ENCODE measurements at places on chromosomes 13 and 19.

DNA sequence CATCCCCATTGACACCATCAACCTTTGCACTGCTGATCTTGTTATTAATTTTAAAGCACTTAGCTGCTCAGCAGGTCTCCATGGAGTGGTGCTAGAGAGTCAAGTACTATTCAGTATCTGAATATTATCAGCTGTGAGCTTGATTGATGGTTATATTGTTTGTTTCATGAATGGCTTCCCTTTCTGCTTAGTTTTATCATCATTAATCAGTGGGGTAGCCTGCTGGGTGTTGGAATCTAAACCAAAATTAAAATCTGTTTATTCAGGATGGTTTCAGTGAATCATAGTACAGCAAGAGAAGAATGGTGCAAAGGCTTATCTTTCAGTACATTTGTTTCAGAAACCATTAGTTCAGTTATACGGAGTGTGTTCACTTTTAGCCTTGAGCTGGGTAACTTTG, 42.5 kb upstream of the SCEL start:
- DNase-seq, result no peak
- no peaks in the 10 kb centered on the region for H3K36me3 ChIP-seq
- no peaks in the 10 kb centered on the region for H3K27me3 ChIP-seq
- H3K4me3 ChIP-seq, result no peak overlapping the region
- no peak overlapping the region for H3K27ac ChIP-seq

DNA sequence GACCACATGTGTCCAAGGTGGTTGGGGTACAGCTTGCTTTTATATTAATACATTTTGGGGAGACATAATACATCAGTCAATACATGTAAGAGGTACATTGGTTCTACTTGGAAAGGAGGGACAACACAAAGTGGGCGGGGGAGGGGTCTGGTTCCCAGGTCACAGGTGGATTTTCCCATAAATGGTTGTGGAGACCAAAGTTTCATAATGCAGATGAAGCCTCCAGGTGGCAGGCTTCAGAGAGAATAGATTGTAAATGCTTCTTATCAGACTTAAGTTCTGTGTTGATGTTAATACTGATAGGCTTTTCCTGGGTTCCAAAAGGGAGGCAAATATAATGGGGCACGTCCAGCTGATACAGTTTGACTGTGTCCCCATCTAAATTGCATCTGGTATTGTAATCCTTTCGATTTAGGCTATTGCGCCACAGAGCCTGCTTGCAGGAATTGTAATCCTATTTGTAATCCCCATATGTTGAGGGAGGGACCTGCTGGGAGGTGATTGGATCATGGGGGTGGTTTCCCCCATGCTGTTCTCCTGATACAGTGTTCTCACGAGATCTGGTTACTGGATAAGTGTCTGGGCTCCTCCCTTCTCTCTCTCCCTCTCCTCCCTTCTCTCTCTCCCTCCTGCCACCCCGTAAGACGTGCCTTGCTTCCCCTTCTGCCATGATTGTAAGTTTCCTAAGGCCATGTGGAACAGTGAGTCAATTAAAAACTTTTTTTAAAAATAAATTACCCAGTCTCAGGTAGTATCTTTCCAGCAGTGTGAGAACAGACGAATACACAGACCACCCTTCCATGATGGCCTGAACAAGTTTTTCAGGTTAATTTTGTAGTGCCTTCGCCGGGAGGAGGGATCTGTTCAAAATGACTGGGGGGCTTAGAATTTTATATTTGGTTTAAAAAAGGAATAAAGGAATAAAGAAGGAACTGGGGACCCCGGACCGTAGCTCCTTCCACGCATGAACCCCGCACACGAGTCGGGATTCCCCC, 44.9 kb downstream of the ZNF823 start:
- H3K27ac ChIP-seq, result no peak overlapping the region
- no peak for DNase-seq
- H3K27me3 ChIP-seq, result no peaks in the 10 kb centered on the region
- H3K4me3 ChIP-seq, result peak overlapping the region; percentile 59
- peaks cover 4% of the 10 kb centered on the region for H3K4me1 ChIP-seq

GRCh38 chr19:54345938-54346386, 7.0 kb upstream of the LILRA4 start:
- DNase-seq, result no peak
- no peaks in the 10 kb centered on the region for H3K27me3 ChIP-seq

- no peaks in the 10 kb centered on the region for H3K36me3 ChIP-seq
- DNase-seq, result no peak
- no peak overlapping the region for H3K4me3 ChIP-seq
- H3K4me1 ChIP-seq, result no peaks in the 10 kb centered on the region
- H3K27ac ChIP-seq, result no peak overlapping the region
These were observed 42.0 kb downstream of the CYSLTR2 start for GRCh38 chr13:48695776-48696175.

GRCh38 chr13:111202745-111203144, 87.6 kb downstream of the ARHGEF7 start:
- H3K27me3 ChIP-seq, result no peaks in the 10 kb centered on the region
- H3K4me1 ChIP-seq, result peaks cover 53% of the 10 kb centered on the region
- peak overlapping the region; percentile 70 for H3K27ac ChIP-seq
- no peaks in the 10 kb centered on the region for H3K36me3 ChIP-seq
- no peak for DNase-seq

GRCh38 chr13:89827552-89827951, 1519.9 kb upstream of the MIR17HG start:
- H3K36me3 ChIP-seq, result no peaks in the 10 kb centered on the region
- H3K4me3 ChIP-seq, result no peak overlapping the region
- no peaks in the 10 kb centered on the region for H3K4me1 ChIP-seq
- H3K27me3 ChIP-seq, result no peaks in the 10 kb centered on the region

- H3K36me3 ChIP-seq, result no peaks in the 10 kb centered on the region
- no peak overlapping the region for H3K4me3 ChIP-seq
- H3K4me1 ChIP-seq, result no peaks in the 10 kb centered on the region
- no peak overlapping the region for H3K27ac ChIP-seq
- DNase-seq, result no peak
- H3K27me3 ChIP-seq, result no peaks in the 10 kb centered on the region
These were observed 9.3 kb upstream of the CEACAM7 start for GRCh38 chr19:41697198-41697855.

- no peak overlapping the region for H3K4me3 ChIP-seq
- DNase-seq, result no peak
- H3K27ac ChIP-seq, result no peak overlapping the region
- no peaks in the 10 kb centered on the region for H3K36me3 ChIP-seq
- no peaks in the 10 kb centered on the region for H3K27me3 ChIP-seq
These were observed 250.0 kb downstream of the DNAJC15 start for GRCh38 chr13:43273362-43273761.

DNA sequence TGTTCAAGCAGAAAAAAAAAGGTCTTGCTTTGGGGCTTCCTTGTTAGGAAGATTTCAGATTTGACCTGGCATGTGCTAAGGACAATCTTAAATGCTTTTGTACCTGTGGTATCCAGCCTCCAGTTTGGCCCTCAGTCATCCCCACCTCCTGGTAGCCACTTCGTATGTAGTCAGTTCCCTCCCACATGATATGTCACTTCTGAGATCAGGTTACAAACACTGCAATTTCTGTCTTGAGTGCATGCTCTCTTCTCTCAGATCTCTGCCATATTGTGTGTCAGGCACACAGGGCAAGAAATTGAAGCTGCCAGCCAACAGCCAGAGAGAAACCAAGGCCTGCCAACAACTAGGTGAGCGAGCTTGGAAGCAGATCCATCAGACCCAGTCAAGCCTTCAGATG, 60.3 kb upstream of the STARD13 start:
- no peak for DNase-seq
- H3K4me1 ChIP-seq, result peaks cover 3% of the 10 kb centered on the region
- no peak overlapping the region for H3K4me3 ChIP-seq
- no peaks in the 10 kb centered on the region for H3K27me3 ChIP-seq
- H3K27ac ChIP-seq, result no peak overlapping the region

- H3K27ac ChIP-seq, result peak overlapping the region; percentile 99
- peaks cover 100% of the 10 kb centered on the region for H3K4me1 ChIP-seq
- no peaks in the 10 kb centered on the region for H3K27me3 ChIP-seq
- no peak overlapping the region for H3K4me3 ChIP-seq
These were observed 19.1 kb downstream of the ELL start for GRCh38 chr19:18502638-18503294.

- no peaks in the 10 kb centered on the region for H3K4me1 ChIP-seq
- H3K4me3 ChIP-seq, result no peak overlapping the region
- no peak for DNase-seq
- H3K27me3 ChIP-seq, result no peaks in the 10 kb centered on the region
These were observed 136.5 kb downstream of the RNF17 start for GRCh38 chr13:24900507-24900906.

GRCh38 chr19:4717966-4718701, 5.5 kb downstream of the DPP9 start:
- DNase-seq, result no peak
- no peak overlapping the region for H3K4me3 ChIP-seq
- no peaks in the 10 kb centered on the region for H3K27me3 ChIP-seq
- H3K36me3 ChIP-seq, result peaks cover 54% of the 10 kb centered on the region
- peaks cover 32% of the 10 kb centered on the region for H3K4me1 ChIP-seq

DNA sequence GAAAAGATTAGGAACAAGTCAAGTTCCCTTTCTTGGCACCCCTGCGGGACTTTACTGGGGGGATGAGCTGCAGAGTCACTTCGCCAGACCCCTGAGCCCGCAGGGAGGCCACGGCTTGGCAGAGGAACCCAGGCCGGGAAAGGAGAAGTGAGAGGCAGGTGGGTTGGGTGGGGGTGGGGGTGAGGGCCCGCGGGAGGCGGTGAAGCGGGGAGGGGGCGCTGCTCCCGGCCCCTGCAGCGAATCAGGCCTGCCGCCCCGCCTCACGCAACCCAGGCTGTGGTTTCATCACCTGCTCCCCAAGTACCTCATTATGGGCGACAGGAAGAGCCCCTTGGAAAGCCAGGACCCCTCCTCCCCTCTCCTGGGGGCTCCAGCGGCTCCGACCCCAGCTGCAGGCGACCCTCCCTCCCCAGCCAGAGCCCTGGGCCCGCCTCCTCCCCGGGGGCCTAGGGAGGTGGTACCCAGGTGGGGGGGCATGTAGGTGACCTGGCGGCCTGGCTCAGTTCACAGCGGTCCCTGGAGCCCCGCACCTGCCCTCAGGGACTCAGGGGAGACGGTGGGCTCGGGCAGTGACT, 9.5 kb downstream of the MEF2B start:
- no peak overlapping the region for H3K4me3 ChIP-seq
- H3K27ac ChIP-seq, result no peak overlapping the region
- no peaks in the 10 kb centered on the region for H3K27me3 ChIP-seq

GRCh38 chr13:50812242-50812641, 31.2 kb downstream of the DLEU7 start:
- no peaks in the 10 kb centered on the region for H3K4me1 ChIP-seq
- no peak for DNase-seq
- no peaks in the 10 kb centered on the region for H3K27me3 ChIP-seq
- no peak overlapping the region for H3K27ac ChIP-seq

- no peaks in the 10 kb centered on the region for H3K4me1 ChIP-seq
- H3K27ac ChIP-seq, result no peak overlapping the region
- H3K4me3 ChIP-seq, result no peak overlapping the region
- H3K36me3 ChIP-seq, result no peaks in the 10 kb centered on the region
These were observed 3.1 kb upstream of the PNMA8C start for GRCh38 chr19:46431824-46432223.

DNA sequence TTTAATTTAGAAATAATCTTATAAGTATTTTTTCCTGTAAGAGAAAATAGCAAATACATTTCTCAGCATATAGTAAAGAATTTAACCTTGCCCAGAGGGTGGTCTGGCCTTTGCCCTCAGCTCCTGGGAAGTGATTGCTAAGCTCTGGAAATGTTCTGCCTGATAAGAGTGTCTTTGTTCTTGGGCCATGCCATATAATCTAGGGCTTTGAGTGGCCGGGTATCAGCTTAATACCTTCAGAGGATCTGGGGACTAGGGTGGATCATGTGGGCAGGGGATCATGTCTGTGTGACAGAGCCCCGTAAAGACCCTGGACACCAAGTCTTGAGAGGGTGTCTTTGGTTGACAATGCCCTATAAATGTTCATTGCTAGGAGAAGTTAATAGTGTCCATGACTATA, 1032.4 kb upstream of the MIR17HG start:
- no peak for DNase-seq
- no peaks in the 10 kb centered on the region for H3K36me3 ChIP-seq
- no peak overlapping the region for H3K4me3 ChIP-seq
- H3K27me3 ChIP-seq, result no peaks in the 10 kb centered on the region
- no peak overlapping the region for H3K27ac ChIP-seq

- H3K36me3 ChIP-seq, result no peaks in the 10 kb centered on the region
- H3K4me3 ChIP-seq, result no peak overlapping the region
- no peak for DNase-seq
- H3K27me3 ChIP-seq, result no peaks in the 10 kb centered on the region
These were observed 43.8 kb downstream of the COG6 start for GRCh38 chr13:39699274-39699673.

DNA sequence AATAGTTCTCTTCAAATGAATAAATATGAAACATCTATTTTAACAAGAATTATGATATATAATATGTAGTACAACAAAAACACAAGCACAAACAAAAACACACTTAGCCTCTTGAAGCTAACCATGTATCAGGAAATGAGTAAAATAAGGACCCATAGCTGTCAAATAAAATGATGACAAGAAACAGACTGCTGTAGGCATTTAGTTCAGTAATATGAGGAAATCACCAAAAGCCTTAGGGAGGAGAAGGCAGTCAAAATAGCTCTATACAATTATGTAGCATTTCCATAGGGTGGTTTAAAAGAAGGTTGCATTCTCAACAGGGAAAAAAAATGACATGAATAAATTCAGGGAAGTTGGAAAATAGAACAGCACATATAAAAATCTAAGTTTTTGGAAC, 163.4 kb downstream of the PCDH20 start:
- DNase-seq, result no peak
- no peaks in the 10 kb centered on the region for H3K36me3 ChIP-seq
- no peak overlapping the region for H3K4me3 ChIP-seq
- no peaks in the 10 kb centered on the region for H3K27me3 ChIP-seq

DNA sequence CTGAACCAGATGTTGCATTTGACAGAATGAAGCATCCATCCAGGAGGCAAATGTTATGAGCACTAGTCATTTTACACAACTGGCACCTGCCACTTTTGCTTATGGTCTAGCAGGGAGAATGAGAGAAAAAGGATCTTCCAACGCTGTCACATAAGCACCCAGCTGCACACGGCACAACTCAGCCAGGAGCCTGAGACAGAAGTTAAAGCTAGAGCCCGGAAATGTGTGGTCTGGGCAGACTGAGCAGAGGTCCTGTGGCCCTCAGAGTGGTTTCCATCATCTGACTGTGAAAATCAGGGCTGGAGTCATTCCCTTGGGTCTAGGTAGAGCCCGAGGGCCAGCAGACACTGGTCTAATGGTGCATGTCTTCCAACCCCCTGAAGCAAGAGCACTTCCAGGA, 78.4 kb upstream of the XPO4 start:
- peaks cover 7% of the 10 kb centered on the region for H3K36me3 ChIP-seq
- no peaks in the 10 kb centered on the region for H3K4me1 ChIP-seq
- DNase-seq, result no peak
- no peak overlapping the region for H3K4me3 ChIP-seq

DNA sequence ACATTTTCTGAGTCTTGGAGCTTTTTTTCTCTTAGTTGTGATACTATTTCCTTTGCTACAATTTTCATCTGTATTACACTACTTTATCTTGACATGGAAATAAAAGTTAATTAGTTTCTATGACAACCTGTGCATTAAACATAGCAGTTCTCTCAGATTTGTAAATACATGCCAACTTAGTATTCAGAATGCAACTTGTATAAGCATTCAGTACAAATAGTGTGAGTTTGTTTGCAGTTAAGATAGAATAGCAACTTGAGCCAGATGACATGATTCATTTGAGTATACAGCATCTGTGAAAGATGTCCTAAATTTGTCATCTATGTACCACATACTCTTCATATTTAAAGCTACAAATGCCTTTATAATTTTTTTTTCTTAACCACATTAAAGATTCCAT, 98.1 kb downstream of the DACH1 start:
- H3K36me3 ChIP-seq, result no peaks in the 10 kb centered on the region
- no peak overlapping the region for H3K4me3 ChIP-seq
- H3K4me1 ChIP-seq, result no peaks in the 10 kb centered on the region
- H3K27me3 ChIP-seq, result no peaks in the 10 kb centered on the region
- DNase-seq, result no peak
- no peak overlapping the region for H3K27ac ChIP-seq
